ENCODE measurements at places on chromosomes 16 and 17.

DNA sequence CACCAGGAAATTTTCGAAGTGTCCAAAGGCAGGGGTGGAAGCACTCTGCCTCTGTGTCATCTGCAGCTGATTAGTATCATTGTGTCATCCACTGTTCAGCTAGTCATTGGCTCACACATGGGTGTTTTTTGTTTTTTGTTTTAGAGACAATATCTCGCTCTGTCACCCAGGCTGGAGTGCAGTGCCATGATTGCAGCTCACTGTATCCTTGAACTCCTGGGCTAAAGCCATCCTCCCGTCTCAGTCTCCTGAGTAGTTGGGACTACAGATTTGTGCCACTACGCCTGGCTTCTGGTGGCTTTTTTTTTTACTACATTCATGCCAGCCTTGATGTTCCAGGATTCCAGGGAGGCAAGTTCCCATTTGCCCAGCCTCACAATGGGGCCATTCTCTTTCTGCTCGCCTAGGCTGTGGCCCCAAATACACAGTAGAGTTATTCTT, 32.5 kb upstream of the MYO18A start:
- DNase-seq, result no peak

DNA sequence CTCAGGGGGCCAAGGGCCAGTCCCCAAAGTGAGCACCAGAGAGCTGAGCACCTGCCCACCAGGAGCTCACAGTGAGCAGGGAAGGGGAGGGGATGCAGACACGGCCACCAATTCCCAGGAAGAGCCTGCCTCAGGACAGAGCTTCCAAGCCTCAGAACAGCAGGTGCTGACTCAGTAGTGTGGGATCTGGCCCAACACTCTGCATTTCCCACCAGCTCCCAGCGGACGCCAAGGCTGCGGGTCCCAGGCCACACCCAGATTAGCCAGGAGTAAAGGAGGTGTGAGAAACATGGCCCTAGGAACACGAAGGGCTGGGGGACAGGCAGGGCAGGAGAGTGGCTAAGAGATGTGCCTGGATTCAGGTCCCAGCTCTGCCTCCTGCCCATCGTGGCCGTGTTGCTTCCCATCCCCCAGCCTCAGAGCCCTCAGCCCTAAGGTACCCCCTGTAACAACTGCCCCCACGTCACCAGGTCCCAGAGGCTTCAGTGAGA, 28.4 kb upstream of the EIF1 start:
- no peak for DNase-seq

GRCh38 chr16:10972108-10972818, 27.9 kb downstream of the CLEC16A start:
- DNase-seq, result no peak

DNA sequence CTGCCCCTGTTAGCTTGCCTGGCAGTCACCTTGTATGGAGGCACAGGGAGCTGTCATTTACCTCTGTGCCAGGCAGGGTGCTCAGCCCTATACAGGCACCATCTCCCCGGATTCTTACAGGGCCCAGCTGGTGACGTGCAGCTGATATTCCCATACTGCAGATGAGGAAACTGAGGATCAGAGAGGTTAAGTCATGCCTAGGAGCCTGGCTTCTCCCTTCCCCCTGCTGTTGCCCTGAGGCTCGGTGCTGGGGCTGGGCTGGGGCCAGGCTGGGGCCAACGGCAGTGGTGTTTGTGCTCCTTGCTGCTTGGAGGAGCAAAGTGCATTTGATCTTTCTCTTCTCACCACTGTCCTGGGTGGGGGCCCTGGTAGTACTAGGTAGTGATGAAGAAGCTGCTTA, 54.7 kb upstream of the IL34 start:
- no peak for DNase-seq

DNA sequence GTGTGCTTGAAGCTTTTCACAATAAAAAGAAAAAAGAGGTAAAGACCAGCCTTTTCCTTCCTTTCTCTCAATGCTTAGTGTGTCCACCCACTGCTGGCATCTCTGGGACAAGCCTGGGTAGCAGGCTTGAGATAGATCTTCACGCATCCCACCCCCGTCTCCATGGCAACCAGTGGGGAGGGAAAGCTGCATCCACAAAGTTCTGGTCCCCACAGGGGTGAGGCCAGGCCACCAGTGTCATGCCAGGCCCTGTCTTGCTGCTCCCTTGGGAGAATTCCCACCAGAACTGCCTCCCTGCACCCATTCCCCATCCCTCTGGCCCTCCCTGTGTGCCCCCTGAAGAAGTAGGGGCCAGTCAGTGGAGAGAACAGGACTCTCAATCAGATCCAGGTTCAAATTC, 259.9 kb downstream of the MRTFB start:
- no peak for DNase-seq

DNA sequence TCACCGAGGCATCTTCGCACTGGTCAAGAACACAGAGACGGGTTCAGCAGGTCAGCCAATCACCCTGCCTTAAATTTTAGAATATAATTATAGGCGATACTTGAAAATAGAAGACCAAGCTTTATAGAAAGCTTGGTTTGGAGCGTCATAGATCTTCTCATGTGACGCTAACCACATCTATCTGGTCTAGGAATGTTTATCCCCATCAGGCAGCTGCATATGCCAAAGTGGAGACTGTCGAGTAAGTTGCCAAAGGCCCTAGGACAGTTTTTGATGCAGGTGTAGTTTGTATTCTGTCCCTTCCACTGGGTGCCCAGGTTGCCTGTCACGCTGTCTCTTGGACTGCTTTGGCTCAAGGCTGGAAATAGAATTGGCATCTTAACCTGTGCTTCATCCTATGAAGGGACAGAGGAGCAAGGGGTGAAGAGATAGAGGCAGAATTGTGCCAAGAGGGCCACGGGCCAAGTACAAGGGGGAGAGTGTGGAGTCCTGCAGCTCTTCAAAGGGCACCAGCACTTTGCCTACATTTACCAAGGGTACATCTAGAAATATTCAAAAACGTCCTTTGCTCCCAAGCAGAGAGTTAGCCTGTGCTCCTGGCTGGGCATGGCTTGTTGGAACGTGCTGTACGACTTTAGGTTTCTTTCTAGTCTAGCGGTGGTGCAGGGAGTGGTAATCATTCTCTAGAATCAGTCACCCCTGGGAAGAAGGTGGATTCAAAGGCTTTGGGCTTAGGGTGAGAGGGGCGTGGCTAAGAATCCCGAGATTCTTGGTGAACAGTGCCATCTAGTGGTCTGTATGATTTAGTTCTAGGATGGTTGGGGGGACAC, 5.3 kb upstream of the WIPI1 start:
- no peak for DNase-seq

DNA sequence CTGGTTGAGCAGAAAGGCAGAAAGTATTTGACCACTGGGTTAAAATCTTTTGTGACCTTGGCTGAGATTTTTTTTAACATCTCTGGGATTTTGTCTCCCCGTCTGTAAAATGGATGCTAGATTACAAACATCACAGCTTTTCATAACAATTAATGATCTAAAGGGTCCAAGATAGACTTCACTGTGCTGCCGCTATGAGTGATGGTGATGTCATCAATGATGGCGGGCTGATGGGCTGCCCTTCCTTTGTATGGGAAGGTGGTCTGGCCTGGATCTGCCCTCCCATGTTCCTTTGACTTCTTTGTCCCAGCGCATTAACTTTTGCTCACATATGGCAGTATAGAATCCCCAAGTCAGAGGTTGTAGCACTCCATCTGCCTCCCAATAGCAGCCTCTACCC, 116.7 kb downstream of the IRX5 start:
- no peak for DNase-seq

GRCh38 chr17:43410557-43411368, 12.0 kb downstream of the ARL4D start:
- DNase-seq, result no peak

GRCh38 chr17:43879723-43880419, 27.5 kb downstream of the MPP2 start:
- peak; percentile 52 for DNase-seq
